ENCODE measurements at places on chromosomes 16 and 17. TPM values are rescaled to one million over a fixed set of nuclear protein-coding genes. Genes with fewer than 3 reads are reported as not detected.
A peak's percentile ranks its signal among the peaks of the same experiment; 100 is the strongest.

DNA sequence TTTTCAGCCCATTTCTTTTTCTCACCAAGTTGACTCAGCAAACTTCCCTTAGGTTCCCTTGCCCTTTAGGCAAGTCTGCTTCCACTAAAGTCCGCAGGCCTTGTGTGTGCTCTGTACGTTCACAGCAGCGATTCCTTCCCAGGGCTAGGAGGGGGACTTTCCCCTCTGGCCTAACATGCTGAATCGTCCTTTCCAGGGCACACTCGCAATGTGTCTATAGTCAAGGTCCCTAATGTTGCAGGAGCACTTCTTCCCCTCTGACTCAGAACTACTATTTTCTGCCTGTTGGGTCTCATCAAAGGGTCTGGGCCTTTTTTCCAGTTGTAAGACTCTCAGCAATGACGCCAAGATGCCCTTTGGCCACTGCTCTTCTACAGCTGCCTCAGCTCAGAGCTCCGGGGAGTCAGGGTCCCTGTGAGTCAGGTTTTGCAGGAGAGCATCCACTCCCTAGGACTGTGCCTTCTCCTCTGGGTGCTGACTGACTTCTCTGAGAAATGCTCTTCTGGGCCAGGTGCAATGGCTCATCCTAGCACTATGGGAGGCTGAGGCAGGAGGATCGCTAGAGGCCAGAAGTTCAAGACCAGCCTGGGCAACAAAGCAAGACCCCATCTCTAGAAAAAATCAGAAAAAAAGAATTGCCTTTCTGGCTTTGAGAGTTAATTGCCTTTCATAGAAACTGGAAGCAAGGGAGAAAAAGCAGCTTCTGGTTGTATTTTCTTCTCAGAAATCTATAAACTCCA lies 64.4 kb upstream of the TBX2 start:
- no peak for DNase-seq

- DNase-seq = no peak
Measured at GRCh38 chr17:7384489-7385081, 3.7 kb downstream of the TNK1 start.

GRCh38 chr16:85759631-85760419 lies 8.9 kb upstream of the C16orf74 start:
- DNase-seq = no peak

- DNase-seq = no peak
Measured at GRCh38 chr17:39235555-39236449, 10.1 kb upstream of the STAC2 start.

GRCh38 chr17:50768346-50768761 lies 1.0 kb upstream of the ANKRD40CL start:
- DNase-seq = no peak

DNA sequence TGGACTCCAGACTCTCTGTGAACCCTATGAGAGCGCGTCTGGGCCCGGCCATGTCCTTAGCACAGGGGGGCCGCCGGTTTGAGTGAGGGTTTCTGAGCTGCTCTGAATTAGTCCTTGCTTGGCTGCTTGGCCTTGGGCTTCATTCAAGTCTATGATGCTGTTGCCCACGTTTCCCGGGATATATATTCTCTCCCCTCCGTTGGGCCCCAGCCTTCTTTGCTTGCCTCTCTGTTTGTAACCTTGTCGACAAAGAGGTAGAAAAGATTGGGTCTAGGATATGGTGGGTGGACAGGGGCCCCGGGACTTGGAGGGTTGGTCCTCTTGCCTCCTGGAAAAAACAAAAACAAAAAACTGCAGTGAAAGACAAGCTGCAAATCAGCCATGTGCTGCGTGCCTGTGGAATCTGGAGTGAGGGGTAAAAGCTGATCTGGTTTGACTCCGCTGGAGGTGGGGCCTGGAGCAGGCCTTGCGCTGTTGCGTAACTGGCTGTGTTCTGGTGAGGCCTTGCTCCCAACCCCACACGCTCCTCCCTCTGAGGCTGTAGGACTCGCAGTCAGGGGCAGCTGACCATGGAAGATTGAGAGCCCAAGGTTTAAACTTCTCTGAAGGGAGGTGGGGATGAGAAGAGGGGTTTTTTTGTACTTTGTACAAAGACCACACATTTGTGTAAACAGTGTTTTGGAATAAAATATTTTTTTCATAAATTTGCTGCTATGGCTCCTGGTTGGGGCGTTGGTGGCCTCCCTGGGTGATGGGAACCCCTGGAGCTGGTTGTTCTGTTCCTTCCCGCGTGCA lies 23.1 kb downstream of the STAT5A start:
- peak; percentile 92 for DNase-seq

DNA sequence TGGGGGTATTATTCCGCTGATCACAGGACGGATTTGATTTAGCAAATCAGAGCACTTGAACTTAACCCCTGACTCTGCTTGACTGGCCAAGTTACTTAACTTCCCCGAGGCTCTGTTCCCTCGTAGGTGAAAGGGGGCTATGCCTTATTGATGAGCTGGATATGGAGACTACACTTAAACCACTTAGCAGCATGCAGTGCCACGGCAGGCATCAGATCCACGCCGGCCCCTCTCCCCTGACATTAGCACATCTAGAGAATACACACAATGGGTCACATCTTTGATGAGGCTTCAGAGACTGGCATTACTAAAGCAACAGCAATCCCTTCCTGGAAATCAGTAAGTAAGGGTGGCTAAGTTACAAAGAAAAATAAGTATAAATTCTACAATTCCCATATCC lies 71.0 kb downstream of the ABCC12 start:
- DNase-seq = no peak

- DNase-seq = no peak
Measured at GRCh38 chr17:17560975-17561374, 30.5 kb downstream of the PEMT start.

DNA sequence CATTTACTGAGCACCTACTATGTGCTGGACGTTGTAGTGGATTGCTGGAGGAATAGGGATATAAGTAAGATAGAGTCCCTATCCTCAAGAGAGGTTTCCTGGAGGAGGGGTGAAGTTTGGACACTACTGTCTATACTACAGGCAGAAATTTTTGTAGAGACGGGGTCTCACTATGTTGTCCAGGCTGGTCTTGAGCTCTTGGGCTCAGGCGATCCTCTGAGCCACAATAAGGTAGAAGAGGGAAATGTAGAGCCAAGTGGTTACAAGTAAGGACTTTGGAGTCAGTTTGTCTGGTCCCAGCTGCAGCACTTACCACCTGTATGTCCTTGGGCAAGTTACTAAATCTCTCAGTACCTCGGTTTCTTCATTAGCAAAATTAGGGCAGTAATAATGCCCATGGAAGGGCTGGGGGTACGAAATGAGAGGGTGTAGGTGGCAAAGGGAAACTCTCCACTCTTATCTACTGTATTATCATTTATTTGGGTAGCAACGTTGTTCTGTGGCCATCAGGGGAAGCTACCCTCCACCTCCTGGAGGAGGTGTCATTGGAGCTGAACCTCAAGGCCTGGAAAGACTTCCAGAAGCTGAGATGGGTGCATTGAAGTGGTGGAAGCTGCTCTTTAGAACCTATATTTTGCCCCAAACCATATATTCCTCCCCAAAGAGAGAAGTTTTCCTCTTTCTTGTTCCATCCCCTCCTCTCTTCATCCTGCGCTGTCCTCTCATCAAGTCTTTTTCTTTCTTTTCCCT lies 34.9 kb upstream of the DHX8 start:
- no peak for DNase-seq

- DNase-seq = no peak
Measured at GRCh38 chr17:82653651-82654528, 5.6 kb upstream of the WDR45B start.

DNA sequence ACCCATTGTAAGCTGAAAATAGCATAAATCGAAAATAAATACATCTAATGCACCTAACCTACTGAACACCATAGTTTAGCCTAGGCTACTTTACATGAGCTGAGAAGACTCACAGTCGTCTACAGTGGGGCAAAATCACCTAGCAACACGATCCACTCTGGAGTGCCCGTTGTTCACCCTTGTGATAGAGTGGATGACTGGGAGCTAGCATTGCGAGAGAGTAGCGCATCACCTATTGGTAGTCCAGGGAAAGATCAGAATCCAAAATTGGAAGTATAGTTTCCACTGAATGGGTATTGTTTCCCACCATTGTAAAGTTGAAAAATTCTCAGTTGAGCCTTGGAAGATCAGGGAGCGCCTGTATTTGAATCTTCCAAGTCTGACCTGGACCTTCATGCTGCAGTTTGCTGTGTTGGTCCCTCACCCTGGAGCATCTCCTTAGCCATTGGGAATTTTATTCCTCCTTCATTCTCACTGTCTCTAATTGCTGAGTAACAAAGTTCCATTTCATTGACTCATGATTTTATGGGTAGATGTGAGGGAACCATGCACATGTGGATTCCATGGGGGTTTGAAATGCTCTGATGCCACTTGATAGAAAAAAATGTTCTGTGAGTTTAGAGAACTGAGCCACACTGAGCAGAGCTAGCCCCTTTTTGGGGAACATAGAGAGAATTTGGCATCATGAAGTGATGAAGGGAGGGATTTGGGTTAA lies 19.6 kb downstream of the AKAP1 start:
- DNase-seq = no peak

DNA sequence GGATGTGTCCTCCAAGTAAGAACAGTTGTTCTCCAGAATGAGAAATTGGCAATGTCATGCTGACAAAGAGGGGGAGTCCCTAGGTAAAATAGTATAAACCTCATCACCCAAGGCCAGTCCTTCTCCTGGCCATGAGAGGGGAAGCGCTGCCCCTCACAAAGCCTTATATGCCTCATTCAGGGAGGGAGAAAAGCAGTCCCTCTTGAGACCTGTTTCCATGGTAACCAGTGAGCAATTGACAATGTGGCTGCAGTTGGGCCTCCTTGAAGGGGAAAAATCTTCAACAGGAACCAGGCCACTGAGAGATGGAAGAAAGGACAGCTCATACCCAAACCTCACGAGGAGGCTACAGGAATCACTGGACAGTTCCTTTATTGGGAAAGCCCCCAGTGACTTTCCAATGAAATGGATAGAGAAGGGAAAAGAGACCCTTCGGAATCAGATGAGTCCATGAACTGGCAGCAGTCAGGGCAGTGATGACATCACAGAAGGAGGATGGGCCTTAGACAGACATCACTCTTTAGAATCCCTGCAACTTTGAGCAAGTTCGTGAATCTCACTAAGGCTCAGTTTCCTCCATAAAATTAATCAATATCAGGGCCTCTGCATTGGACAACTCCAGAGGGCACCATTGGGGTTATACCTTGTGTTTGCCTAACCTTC lies 275.7 kb downstream of the TOX3 start:
- DNase-seq = no peak

- DNase-seq = no peak
Measured at GRCh38 chr17:44758414-44759085, at the start of gene ADAM11. ADAM11 (plus strand) TSS chr17:44758988; CDS start chr17:44759200, 212 bp downstream.

DNA sequence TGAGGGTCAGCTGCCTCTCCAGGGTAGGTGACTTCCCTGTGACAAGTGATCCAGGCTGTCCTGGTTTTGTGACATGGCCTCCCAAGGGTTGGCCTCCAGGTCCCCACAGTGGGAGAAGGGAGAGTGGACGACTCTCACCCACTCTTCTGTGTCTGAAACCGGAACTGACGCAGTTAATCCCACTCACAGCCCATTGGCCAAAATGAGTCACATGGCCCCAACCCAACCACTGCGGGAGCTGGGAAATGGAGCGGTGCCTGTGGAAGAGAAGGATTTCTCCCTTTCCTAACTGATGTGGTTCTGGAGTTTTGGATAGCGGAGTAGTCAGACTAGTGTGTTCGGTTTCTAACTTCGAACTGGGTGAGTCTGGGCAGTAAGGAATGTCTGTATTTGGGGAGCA lies 79.4 kb downstream of the ABCC6 start:
- DNase-seq = peak; percentile 8

GRCh38 chr16:56480776-56481467 lies 29.6 kb downstream of the OGFOD1 start:
- DNase-seq = no peak

DNA sequence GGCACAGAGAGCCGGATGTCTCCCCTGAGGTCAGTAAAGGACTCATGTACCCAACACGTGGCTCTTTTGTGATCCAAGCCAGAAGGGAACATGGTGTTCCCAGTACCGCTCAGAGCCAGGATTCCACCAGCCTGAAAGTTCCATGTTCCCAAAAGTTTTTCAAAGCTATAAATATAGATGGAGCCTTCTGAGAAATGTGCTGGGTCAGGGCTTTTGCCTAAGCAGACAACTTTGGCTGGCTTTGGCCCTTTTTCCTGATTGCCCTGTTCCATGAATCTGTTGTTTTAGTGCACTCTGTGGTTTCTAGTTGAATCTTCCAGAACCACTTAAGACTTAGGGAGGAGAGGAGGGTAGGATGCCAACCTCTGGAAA lies 128.5 kb upstream of the HS3ST2 start:
- no peak for DNase-seq

GRCh38 chr16:30987581-30988190 lies 2.7 kb downstream of the HSD3B7 start:
- DNase-seq = no peak

- no peak for DNase-seq
Measured at GRCh38 chr16:66832661-66833305, 2.0 kb upstream of the NAE1 start.

DNA sequence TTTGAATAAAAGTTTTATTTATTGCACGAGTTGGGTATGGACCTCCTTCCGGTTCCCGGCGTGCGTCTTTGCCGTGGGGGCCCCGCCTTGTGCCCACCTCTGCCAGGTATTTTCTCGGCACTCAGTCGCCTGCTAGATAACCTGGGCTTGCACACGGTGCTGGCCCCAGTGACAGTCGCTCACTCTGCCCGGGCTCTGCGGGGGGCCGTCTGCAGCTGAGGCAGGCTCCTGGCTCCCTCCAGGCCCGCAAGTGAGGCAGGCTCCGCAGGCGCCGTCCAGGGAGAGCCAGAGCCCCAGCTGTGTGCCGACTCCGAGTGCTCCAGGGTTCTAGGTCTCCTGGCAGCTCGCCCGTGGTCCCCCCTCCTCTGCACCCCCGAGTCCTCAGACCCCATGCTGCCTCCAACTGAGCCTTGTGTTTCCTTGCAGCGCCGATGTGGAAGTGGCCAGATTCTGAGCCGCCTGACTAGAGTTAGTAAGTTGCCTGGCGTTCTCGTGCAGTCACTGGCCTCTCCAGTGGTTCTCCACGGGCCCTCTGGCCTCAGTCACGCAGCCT lies 54.7 kb upstream of the PVALEF start:
- no peak for DNase-seq

GRCh38 chr17:51555153-51555552 lies 294.8 kb downstream of the UTP18 start:
- DNase-seq = no peak

DNA sequence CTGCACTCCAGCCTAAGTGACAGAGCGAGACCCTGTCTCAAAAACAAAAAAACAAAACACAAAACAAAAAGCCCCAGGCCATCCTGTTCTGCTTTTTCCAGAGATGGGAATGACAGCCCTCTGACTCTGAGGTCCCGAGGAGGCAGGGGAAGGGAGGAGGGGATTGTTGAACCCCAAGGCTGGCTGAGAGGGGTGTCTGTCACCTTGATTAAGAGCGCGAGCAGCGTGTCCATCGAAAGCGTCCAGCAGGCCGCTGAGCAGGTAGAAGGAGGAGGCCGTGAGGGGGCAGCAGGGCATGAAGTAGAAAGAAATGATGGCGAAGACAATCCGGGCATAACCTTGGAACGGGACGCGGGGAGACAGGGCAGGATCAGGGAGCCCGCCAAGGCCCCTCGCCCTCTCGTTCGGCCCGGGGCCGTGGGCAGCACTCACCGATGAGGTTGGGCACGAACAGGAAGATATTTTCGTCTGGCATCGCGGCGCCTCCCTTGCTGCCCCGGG lies 593 bp downstream of the CDIPT start:
- peak; percentile 36 for DNase-seq

- peak; percentile 94 for DNase-seq
Measured at GRCh38 chr17:8158267-8159031, 4.3 kb downstream of the VAMP2 start.

- peak; percentile 81 for DNase-seq
Measured at GRCh38 chr16:1950559-1950958, 3.9 kb downstream of the RPL3L start.

MILR1 gene
- 3.4 TPM for total RNA-seq

TP53TG3 gene
- 0.77 TPM for total RNA-seq

VTN gene
- total RNA-seq = 38.1 TPM

CMTM4 gene
- total RNA-seq = 12.7 TPM

CCDC182 gene
- not detected for total RNA-seq

KRTAP9-8 gene
- not detected for total RNA-seq

Measured in left ventricle myocardium superior (tissue), 1 donor.